Lower leg skin (tissue), 4 donors: ENCODE measurements at places on chromosomes 3 and 15. TPM values are rescaled to one million over a fixed set of nuclear protein-coding genes. Genes with fewer than 3 reads are reported as not detected.
A peak's percentile ranks its signal among the peaks of the same experiment; 100 is the strongest.

DNA sequence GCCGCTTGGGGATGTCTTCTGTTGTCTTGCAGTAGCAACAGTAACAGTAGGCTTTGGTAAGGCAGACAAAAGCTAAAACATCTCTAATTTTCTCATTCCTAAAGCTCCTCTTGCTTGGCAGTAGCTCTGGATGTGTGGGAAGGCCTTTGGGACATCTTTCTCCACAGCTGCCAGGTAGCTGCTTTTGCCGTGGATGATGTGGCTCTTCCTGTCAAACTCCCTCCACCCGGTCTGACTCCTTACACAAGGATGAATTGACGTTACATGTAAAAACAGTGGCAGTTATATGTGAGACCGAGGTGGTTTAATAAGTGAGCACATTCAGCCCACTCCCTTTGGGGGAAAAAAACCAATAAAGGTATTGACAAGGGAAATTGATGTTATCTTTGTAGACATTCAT, 309.1 kb downstream of the TUSC7 start:
- no peak for DNase-seq

DNA sequence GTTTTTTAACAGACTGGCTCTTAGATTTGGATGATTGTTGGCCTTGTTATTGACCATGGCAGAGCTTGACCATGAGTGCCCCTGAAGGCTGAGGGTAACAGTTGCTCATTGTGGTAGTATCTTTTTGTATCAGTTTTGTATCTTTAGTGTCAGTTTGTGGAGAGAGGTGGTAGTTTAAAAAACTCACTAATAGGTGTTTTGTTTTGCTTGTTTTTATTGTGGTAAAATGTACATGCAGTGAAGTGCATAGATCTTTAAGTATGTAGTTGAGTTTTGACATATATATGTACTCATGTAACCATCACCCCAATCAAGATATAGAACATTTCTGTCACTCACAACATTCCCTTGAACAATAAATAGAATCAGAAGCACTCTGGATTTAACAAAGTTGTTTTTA, 9.8 kb downstream of the GMPS start:
- DNase-seq = no peak

DNA sequence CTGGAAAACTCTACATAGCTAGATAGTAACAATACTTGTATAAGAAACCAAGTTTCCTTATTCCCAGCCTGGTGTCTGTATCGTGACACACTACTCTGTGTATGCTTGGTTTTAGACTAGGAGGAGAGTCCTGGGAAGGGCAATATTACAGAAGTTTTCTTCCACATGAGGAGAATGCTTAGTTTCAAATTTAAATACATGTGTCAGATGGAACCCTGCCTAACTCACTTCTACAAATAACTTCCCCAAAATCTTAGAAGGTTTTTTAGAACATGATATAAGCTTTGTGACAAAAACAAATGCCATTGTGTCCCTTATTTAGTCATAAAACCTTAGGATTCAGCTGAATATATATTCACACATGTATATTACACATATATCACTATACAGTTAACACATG, 7.2 kb upstream of the IL20RB start:
- DNase-seq = no peak

Gene PPIP5K1
- total RNA-seq = 20.6 TPM

GRCh38 chr3:24396338-24396737, 98.3 kb downstream of the THRB start:
- DNase-seq = no peak

GRCh38 chr3:87191641-87192040, 35.5 kb upstream of the CHMP2B start:
- no peak for DNase-seq

DNA sequence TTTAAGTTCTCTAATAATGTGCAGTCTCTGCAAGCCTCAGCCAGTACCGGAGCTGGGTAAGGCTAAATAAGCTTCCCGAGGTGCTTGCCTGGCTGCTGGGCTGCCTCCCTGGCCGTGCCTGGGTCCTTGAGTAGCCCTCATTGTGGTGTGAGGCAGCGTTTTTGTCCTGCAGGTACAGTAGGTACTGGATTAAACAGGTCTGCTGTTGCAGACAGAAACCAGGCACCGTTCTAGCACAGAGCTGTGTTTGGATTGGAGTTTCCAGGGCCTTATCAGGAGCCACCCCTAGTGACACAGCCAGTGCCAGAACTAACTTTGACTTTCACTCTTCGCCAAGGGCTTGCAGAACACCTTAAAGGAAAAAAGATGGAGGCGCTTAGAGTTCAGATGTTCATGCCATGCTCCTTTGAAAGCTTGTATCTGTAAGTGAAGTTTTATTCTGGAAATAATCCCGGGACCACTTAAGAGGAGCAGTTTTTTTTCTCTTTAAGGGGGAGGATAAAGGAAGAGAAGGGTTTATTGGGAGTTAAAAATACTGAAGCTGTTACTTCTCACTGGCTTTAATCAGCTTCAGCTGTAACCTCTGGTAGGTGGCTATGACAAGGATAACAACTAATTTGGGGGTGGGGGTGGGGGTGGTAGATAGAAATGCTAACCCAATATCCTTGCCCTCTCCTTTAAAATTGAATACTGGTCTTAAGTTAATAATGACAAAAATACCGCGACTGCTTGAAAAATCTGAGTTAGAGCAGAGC, 126.8 kb downstream of the MITF start:
- DNase-seq = no peak

DNA sequence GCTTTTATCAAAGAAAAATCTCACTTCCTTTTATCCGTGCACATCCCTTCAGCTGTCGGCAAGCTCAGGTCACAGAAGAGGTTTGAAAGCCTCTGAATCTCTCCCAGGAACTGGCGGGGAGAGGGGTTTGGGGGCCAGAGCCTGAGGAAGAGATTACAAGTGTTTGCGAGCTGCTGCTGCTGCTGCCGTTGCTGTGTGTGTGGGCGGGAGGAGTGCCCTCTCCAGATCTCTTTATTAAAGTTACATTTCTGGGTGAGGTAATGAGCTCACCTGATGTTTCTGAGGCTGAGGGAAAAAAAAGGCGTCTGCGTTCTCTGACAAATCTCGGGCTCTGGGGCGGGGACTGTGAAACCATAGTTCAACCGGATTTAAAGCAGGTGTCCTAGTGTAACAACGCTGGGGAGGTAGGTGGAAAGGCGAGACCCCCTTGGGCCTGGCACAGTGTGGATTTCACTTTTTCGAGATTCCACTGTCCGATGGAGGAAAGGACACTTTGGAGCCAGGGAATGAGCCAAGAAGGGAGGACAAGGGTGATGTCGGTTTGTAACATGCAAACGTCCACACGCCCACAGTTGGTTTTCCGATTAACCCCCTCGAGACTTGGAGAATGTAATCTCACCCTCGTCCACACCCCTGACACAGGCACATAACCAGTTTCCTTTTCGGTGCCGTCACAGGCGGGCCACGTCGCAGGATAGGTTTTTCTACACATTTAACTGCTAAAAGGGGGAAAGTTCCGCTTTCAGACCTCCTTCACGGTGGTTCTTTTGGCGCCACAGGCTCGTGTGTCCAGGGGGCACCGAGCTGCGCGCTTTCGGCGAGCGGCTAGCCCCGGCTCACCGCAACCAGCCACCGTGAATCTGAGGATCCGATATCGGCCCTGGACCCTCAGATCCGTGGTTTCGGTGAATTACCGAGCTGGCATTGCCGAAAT, 2.1 kb downstream of the ALCAM start:
- DNase-seq = peak; percentile 56

Gene NEK11
- total RNA-seq = 17.3 TPM

Gene EHD4
- total RNA-seq = 23.7 TPM

- DNase-seq = peak; percentile 85
Observed at GRCh38 chr15:76991048-76991447, 3.9 kb upstream of the PSTPIP1 start.

GRCh38 chr3:177646749-177647148, 449.5 kb upstream of the TBL1XR1 start:
- no peak for DNase-seq

DNA sequence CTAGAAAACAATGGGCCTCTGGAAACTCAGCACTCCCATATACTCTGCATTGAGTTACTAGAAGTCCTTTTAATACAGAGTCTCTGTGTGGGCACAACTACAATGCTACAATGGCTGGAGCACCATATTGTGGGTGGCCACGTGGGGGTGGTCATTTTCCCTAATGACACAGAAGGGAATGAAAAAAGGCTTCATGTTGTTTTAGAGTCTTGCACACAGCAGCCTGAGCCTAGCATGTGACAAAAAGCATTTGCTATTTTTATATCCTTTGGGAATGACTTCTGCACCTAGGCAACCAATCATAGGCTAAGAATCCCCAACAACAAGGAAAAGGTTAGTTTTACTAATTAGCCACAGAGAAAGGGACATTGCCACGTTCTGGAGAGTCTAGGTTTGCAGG, 120.6 kb downstream of the PPM1L start:
- DNase-seq = no peak

- no peak for DNase-seq
Observed at GRCh38 chr15:92797168-92798052, 102.7 kb upstream of the CHD2 start.

GRCh38 chr3:1456781-1457311, 364.0 kb downstream of the CNTN6 start:
- DNase-seq = no peak

Gene CCR8
- total RNA-seq = not detected

- no peak for DNase-seq
Observed at GRCh38 chr3:30615615-30616346, 9.4 kb downstream of the TGFBR2 start.

DNA sequence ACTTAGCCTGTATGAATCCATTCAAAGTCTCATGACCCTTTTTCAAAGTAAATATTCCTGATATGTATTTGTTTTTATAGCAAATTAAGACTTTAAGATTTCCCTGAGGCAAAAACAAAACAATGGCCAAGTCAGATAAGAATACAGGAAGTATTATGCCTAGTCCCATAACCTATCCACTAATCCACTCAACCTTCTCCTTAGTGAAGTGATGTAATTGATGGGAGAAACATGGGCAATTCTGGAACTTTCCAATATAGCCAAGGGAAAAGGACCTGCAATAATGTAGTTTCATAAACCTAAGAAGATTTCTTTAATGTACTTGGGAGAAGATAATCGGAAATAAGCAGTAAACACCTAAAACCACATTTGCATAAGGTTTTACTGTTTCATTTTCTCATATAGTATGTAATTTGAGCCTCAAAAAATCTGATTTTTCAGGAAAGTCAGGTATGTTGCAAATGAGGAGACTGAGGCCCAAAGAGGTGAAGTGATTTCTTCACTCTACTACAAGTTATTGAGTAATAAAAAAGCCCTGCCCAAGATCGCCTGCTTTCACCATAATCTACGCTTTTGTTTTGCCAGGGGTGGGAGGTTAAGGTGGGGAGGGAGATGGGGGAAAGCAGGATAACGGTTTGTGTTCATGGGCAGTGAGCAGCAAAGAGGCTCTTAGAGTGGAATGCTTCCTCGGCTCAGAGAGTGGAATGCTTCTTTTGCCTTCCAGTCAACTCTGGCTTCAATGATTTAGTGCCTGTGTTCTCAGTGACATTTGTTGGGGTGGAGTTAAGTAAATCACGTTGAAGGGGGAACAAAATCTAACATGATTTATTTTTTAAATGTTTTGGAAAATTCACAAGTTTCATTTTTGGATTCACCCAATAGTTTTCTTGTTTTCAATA, 95.0 kb upstream of the FNDC3B start:
- no peak for DNase-seq

- no peak for DNase-seq
Observed at GRCh38 chr3:14201940-14202684, 23.5 kb downstream of the LSM3 start.

DNA sequence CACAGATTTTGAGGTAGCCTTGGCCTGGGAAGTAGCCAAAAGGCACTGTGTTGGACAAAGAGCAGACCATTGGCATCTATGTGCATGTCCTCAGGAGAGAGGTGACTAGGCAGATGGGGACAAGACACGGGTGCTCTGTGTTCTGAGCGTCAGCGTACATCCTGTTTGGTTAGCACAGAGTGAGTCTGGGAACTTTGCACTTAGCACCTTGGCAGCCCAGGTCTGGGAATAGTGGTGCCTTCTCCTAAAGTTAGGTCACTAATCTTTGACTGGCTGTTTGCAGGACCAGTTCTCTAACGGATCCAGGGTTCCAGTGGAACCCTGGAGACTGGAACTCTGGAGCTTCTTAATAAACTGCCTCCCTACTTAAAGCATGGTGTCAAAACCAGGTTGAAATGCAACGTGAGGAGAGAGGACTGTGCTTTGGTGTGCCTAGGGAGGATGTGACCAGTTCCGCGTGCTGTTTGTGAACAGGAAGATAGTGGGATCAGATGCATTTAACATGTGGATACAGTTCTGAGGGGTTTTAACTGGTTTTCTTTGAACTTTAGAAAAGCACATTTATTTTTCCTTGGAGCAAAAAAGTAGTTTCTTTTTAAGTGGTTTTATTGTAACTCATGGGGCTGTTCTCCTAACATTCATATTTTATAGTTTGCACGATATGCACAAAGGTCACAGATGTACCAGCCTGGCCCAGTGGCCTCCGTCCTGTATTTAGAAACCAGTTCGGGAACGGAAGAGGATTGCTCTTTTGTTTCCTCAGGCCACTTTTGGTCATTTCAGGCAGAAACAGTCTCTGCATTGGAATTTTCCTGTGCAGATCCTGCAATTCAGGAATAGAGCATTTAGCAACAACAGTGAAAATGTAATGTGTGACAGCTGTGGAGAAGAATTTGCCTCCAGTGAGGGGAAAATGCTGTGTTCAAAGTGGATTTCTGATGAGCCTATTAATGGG, 48.8 kb downstream of the ABHD2 start:
- DNase-seq = no peak

DNA sequence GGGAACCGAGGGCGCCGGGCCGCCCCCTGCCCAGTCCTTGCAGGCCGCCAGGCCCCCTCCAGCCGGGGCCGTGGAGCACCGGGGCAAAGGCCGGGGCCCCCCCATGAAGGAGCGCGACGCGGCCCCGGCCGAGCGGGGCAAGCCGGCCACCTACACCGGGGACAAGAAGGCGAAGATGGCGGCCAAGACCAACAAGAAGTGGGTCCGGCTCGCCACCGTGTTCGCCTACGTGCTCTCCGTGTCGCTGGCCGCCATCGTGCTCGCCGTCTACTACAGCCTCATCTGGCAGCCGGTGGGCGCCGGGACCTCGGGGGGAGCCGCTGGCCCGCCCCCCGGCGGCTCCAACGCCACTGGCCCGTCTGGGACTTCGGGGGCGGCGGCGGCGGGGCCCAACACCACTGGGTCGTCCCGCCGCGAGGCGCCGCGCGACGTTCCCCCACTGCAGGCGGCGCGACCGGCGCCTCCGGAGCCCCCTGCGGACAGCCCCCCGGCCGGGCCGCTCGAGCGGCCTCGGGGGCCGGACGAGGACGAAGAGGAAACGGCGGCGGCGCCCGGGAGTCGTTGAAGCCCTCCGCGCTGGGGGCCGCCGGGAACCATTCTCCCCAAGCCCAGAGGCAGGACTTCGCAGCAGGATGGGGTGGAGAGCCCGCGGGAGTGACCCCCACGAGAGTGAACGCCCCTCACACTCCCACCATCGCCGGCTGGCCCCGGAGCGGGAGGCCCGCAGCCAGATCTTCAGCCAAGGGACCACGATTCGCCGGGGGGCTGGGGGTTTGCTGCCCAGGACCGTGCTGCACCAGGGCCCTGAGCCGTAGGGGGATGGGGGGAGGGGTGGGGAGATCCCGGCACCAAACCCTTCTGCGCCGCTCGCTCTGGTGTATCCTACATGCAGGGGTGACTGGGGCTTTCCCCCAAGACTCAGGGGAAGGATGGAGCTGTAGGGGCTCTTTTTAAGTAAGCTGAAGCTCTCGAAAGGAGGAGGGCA, 753 bp downstream of the INAFM2 start:
- DNase-seq = no peak

Gene SIDT1
- total RNA-seq = 0.13 TPM

- no peak for DNase-seq
Observed at GRCh38 chr3:194767446-194768207, 81.9 kb downstream of the FAM43A start.

- no peak for DNase-seq
Observed at GRCh38 chr15:42611532-42611931, 36.1 kb downstream of the STARD9 start.
